ENCODE measurements at places on chromosomes 6 and 20. TPM values are rescaled to one million over a fixed set of nuclear protein-coding genes. Genes with fewer than 3 reads are reported as not detected.

The KCNK16 gene
- total RNA-seq = not detected

The PHACTR1 gene
- total RNA-seq = 2.6 TPM

DNA sequence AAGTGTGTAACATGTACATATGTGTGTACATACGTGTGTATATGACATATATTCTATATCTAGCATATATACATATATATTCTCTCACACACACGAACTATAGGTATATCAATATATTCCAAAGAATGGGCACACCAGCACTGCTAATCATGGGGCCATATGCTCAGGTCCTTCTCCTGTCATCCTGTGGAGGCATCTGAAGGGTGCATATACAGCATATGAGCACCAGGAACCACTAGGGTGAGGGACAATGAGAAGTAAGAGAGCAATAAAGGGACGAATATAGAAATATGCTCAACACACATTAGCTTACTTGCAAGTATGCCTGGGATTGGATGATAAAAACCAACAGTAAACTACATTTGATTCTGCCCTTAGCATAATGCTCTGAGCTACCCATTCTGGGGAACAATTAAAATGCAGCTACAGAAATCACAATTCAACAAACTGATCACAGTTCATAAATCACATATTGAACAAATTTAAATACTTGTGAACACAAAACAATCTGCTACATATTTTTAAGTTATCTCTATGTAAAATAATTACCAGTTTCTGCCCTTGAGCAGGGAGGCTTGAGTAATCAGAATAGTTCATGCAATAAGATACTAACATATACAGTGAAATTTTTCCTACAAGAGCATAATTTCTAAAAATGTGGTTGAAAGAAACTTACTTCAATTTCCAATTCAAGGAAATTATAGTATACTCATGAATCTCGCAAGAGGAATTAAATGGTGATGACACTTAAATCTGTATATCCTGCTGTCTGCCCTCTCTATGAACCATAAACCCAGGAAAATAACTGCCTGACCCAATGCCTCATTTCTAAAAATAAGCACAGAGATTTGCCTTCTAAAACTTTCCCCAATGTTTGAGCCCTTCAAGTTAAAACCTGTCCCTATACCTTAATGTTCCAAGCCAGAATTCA lies 272.2 kb upstream of the THEMIS start:
- H3K4me1 ChIP-seq = no peaks in the 10 kb centered on the region
- H3K36me3 ChIP-seq = no peaks in the 10 kb centered on the region
- H3K27ac ChIP-seq = no peak overlapping the region
- no peak overlapping the region for H3K4me3 ChIP-seq
- no peaks in the 10 kb centered on the region for H3K27me3 ChIP-seq

GRCh38 chr20:60752741-60753420 lies 499.2 kb upstream of the CDH4 start:
- no peaks in the 10 kb centered on the region for H3K36me3 ChIP-seq
- H3K27ac ChIP-seq = no peak overlapping the region
- no peaks in the 10 kb centered on the region for H3K4me1 ChIP-seq
- no peak overlapping the region for H3K4me3 ChIP-seq

- H3K36me3 ChIP-seq = no peaks in the 10 kb centered on the region
- H3K4me3 ChIP-seq = no peak overlapping the region
- peaks cover 27% of the 10 kb centered on the region for H3K4me1 ChIP-seq
- DNase-seq = no peak
These were observed 203.2 kb downstream of the ZFAND3 start for GRCh38 chr6:38022688-38023087.

GRCh38 chr6:99011151-99011550 lies 63.4 kb upstream of the FBXL4 start:
- H3K4me3 ChIP-seq = no peak overlapping the region
- DNase-seq = no peak
- H3K27ac ChIP-seq = no peak overlapping the region
- H3K4me1 ChIP-seq = no peaks in the 10 kb centered on the region
- no peaks in the 10 kb centered on the region for H3K27me3 ChIP-seq
- H3K36me3 ChIP-seq = no peaks in the 10 kb centered on the region

DNA sequence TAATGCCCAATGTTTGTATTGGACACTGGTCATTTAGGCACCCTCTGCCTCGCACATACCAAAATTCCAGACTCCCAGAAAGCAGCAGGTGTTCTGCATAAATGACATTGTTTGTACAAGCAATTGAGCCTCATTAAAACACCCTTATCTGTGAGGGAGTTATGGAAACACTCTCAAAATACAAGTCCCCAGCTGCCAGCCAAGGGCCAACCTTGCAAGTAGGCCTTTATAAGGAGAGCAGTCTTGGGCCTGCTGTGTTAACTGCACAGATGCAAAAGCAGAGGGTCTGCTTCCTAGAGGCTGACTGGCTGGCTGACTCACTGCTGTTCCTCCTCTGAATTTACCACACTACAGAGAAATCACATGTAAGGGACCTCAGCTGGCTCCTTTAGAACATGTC lies 150.4 kb upstream of the HMGN3 start:
- H3K4me3 ChIP-seq = no peak overlapping the region
- H3K4me1 ChIP-seq = no peaks in the 10 kb centered on the region
- H3K36me3 ChIP-seq = no peaks in the 10 kb centered on the region
- H3K27ac ChIP-seq = no peak overlapping the region
- H3K27me3 ChIP-seq = no peaks in the 10 kb centered on the region

GRCh38 chr6:167661552-167662044 lies 165.1 kb upstream of the AFDN start:
- no peak overlapping the region for H3K4me3 ChIP-seq
- H3K4me1 ChIP-seq = no peaks in the 10 kb centered on the region
- H3K27ac ChIP-seq = no peak overlapping the region
- DNase-seq = no peak

DNA sequence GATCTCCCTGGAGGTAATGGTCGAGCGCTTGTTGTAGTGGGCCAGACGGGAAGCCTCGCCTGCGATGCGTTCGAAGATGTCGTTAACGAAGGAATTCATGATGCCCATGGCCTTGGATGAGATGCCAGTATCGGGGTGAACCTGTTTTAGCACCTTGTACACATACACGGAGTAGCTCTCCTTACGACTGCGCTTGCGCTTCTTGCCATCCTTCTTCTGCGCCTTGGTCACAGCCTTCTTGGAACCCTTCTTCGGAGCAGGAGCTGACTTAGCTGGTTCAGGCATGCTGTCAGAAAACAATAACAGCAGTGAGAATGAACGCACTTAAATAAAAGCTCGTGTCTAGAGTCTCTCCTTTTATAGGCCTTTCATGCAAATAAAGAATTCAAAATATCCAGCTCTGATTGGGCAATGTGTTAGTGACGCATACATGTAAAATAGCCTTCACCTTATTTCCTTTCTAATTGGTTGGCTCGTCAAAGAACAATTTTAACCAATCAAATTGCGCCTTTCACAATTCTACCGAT lies 129.2 kb downstream of the HFE start:
- DNase-seq = peak; percentile 98
- peak overlapping the region; percentile 62 for H3K4me3 ChIP-seq
- peak overlapping the region; percentile 92 for H3K27ac ChIP-seq

All from A673 (cell line).